ENCODE measurements at places on chromosomes 5 and 9. TPM values are rescaled to one million over a fixed set of nuclear protein-coding genes. Genes with fewer than 3 reads are reported as not detected.

Gene IFNA13
- total RNA-seq: not detected

Gene NUTM2G
- total RNA-seq: not detected

Gene BTNL9
- total RNA-seq: not detected

Gene COL27A1
- 0.30 TPM for total RNA-seq

Gene PTGS1
- total RNA-seq: 1.0 TPM

Gene SGCD
- not detected for total RNA-seq

Gene PLAC8L1
- 0.50 TPM for total RNA-seq

Gene PCDHA6
- not detected for total RNA-seq
